ENCODE measurements at places on chromosomes 5 and 9.

- H3K36me3 ChIP-seq: peaks cover 16% of the 10 kb centered on the region
- no peak overlapping the region for H3K4me3 ChIP-seq
- DNase-seq: no peak
- no peaks in the 10 kb centered on the region for H3K27me3 ChIP-seq
- no peak overlapping the region for H3K27ac ChIP-seq
- H3K4me1 ChIP-seq: peaks cover 5% of the 10 kb centered on the region
Measured at GRCh38 chr5:138910546-138911185, 35.5 kb upstream of the LRRTM2 start.

DNA sequence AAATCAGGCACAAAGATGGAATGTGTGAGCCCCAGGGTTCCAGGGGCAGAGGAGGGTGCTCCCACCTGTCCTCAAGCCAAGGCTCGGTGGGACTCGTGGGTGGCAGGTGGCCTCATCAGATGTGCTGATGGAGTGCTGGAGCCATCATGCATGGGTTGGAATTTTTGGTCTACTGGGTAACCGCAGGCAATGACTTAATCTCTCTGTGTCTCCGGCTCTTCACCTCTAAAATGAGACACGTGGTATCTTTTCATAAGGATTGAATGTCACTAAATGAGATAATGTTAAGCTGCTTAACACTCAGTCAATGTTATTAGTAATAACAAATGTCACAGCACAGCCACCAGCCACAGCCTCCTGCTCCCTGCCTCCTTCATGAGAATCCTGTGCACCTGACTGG is 245.5 kb downstream of the HSPA4 start:
- peaks cover 2% of the 10 kb centered on the region for H3K27me3 ChIP-seq
- H3K4me1 ChIP-seq: no peaks in the 10 kb centered on the region
- H3K4me3 ChIP-seq: no peak overlapping the region

DNA sequence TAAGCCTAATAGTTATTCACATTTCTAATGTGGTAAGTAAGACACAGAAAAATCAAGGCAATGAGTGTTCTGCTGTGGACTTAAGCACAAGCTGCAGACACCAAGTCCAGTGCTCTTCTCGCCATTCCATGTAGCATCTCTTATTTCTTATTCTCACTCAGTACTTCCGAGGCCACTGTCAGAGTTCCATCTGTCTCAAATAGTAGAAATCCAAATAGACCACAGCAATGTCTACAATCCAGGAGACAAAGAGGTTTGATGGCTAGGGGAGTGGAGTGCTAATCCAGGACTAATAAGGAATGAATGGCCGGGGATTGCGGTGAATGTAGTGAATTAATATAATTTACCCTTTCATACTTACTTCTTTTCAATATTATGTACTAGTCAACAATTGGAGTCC is 147.3 kb downstream of the FBXL7 start:
- no peak overlapping the region for H3K27ac ChIP-seq
- DNase-seq: no peak
- H3K4me1 ChIP-seq: peaks cover 3% of the 10 kb centered on the region
- H3K27me3 ChIP-seq: no peaks in the 10 kb centered on the region

- H3K36me3 ChIP-seq: peaks cover 1% of the 10 kb centered on the region
- peaks cover 13% of the 10 kb centered on the region for H3K27me3 ChIP-seq
- H3K4me3 ChIP-seq: no peak overlapping the region
- no peak for DNase-seq
Measured at GRCh38 chr5:14447958-14448911, 133.4 kb upstream of the OTULINL start.

GRCh38 chr9:112831281-112831851 is 59.3 kb downstream of the SLC46A2 start:
- DNase-seq: no peak
- peaks cover 1% of the 10 kb centered on the region for H3K4me1 ChIP-seq
- H3K4me3 ChIP-seq: no peak overlapping the region
- no peaks in the 10 kb centered on the region for H3K36me3 ChIP-seq
- no peak overlapping the region for H3K27ac ChIP-seq

- no peaks in the 10 kb centered on the region for H3K27me3 ChIP-seq
- no peaks in the 10 kb centered on the region for H3K4me1 ChIP-seq
- DNase-seq: no peak
Measured at GRCh38 chr5:84437673-84438315, 53.1 kb upstream of the EDIL3 start.

DNA sequence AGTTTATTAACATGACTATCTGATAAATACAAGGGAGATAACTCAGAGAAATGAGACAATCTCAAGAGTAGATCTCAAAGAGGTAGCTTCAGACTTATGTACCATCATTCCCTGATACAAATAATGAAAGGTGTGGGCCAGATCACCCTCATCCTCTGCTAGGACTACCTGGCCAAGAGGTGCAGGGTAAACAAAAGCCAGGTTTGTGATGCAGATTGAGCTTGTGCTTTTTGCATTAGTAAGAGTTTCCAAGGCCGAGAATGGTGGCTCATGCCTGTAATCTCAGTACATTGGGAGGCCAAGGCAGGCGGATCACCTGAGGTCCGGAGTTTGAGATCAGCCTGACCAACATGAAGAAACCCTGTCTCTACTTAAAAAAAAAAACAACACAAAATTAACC is 8.9 kb upstream of the SPIN1 start:
- no peak overlapping the region for H3K27ac ChIP-seq
- H3K27me3 ChIP-seq: peaks cover 14% of the 10 kb centered on the region

- no peaks in the 10 kb centered on the region for H3K27me3 ChIP-seq
- H3K27ac ChIP-seq: no peak overlapping the region
- H3K36me3 ChIP-seq: no peaks in the 10 kb centered on the region
- H3K4me1 ChIP-seq: no peaks in the 10 kb centered on the region
- no peak for DNase-seq
Measured at GRCh38 chr5:53311681-53312080, 168.7 kb upstream of the FST start.

DNA sequence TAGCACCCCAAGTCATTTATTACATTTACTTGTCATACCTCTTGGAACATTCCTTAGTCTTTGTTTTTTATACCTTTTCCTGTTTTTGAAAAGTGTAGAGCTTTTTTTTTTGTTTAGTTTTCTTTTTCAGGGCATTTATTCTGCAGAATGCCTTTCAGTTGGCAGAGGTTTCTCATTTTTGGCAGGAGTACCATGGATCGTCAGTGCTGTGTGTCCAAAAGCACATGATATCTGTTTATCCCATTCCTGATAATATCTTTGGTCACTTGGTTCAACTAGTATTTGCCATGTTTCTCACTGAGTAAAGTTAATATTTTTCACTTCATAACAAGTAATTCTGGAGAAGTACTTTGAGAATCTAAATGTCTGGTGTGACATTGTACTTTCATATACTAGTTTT is 10.7 kb downstream of the OGN start:
- no peaks in the 10 kb centered on the region for H3K27me3 ChIP-seq
- no peaks in the 10 kb centered on the region for H3K4me1 ChIP-seq
- no peak overlapping the region for H3K4me3 ChIP-seq
- no peak overlapping the region for H3K27ac ChIP-seq

GRCh38 chr9:36847781-36848673 is 186.0 kb downstream of the PAX5 start:
- no peak for DNase-seq
- no peaks in the 10 kb centered on the region for H3K4me1 ChIP-seq
- peaks cover 3% of the 10 kb centered on the region for H3K27me3 ChIP-seq
- no peak overlapping the region for H3K27ac ChIP-seq
- H3K36me3 ChIP-seq: no peaks in the 10 kb centered on the region

DNA sequence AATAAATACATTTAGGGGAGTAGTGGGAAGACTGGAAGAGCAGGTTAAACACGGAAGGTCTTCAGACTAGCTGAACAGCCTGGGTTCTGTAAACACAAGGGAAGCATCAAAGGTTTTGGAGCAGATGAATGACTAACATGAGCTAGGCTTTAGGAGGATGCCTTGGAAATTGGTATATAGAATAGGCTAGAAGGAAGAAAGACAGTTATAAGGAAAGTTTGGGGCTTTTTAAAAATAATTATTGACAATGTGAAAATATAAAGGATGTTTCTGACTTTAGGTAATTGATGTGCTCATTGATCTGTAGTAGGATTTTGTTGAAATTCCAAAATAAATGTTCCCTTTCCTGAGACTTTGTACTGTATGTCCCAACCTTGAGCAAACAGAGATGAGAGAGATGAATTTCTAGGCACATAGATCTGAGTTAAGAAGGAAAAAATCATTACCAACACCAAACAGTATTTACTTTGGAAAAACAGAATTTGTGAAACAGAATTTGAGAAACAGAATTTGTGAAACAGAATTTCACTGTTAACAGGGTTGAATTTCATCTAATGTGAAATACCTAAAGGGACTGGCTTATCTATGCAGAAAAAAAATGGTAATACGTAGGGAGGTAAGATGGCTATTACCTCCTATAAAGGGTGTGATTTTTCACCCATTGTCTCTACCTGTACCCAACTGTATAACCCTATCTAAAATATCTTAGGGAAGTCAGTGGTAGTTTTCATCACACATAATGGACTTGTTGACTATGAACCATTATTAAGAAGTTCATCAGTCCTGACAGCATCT is 28.8 kb downstream of the SKP2 start:
- no peaks in the 10 kb centered on the region for H3K27me3 ChIP-seq
- H3K4me1 ChIP-seq: peaks cover 6% of the 10 kb centered on the region
- no peak for DNase-seq
- H3K36me3 ChIP-seq: peaks cover 64% of the 10 kb centered on the region
- no peak overlapping the region for H3K4me3 ChIP-seq

DNA sequence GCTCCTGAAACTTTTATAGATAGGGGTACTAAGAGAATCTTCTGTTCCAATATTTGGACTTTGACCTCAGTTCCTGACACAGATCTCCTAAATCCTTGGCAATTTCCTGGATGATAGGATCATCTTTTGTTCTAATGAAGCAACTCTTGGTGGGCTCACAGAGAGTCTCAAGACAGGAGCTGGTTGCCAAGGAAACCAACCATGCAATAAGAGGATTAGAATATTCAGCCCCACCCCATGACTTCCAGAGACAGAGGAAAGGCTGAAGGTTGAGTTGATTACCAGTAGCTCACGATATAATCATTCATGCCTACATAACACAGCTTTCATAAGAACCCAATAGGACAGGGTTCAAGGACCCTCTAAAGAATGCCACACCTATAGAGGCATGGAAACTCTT is 2050.2 kb upstream of the CDH6 start:
- H3K27ac ChIP-seq: no peak overlapping the region
- no peak overlapping the region for H3K4me3 ChIP-seq
- no peaks in the 10 kb centered on the region for H3K4me1 ChIP-seq
- no peaks in the 10 kb centered on the region for H3K36me3 ChIP-seq
- H3K27me3 ChIP-seq: no peaks in the 10 kb centered on the region

GRCh38 chr5:122638581-122638980 is 136.3 kb upstream of the SNX2 start:
- DNase-seq: no peak
- no peaks in the 10 kb centered on the region for H3K4me1 ChIP-seq
- H3K27ac ChIP-seq: no peak overlapping the region
- H3K4me3 ChIP-seq: no peak overlapping the region

- no peak overlapping the region for H3K27ac ChIP-seq
- H3K4me1 ChIP-seq: peaks cover 5% of the 10 kb centered on the region
- H3K4me3 ChIP-seq: no peak overlapping the region
- H3K27me3 ChIP-seq: no peaks in the 10 kb centered on the region
- peaks cover 2% of the 10 kb centered on the region for H3K36me3 ChIP-seq
Measured at GRCh38 chr5:5025774-5026408, 114.2 kb upstream of the ADAMTS16 start.

- no peak overlapping the region for H3K4me3 ChIP-seq
- H3K4me1 ChIP-seq: no peaks in the 10 kb centered on the region
- H3K27me3 ChIP-seq: no peaks in the 10 kb centered on the region
- DNase-seq: no peak
- no peak overlapping the region for H3K27ac ChIP-seq
- no peaks in the 10 kb centered on the region for H3K36me3 ChIP-seq
Measured at GRCh38 chr9:108054131-108054630, 564.6 kb upstream of the KLF4 start.

DNA sequence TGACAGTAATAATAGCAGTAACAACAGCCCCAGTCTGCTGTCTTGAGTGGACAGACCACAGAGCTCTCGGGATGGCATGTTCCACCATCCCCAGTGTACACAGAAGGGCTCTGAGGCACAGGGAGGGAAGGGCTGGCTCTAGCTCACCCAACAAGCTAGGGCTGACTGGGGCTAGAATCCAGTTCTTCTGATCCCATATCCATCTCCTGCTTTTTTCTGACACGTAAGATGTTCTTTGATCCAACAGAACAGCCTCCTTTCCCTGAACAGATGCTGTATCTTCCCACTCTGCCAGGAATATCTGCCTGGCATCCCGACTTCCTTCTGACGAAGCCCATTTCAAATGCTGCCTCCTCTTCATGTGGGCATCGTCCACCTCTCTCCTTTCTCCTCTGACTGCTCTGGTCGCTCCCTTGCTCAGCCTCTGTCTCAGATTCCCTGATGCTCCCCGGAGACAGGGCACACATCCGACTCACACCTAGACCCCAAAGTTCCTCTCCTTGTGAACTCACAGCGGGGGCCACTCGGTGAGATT is 43.6 kb upstream of the CLK4 start:
- DNase-seq: no peak
- no peak overlapping the region for H3K4me3 ChIP-seq
- no peaks in the 10 kb centered on the region for H3K36me3 ChIP-seq
- no peaks in the 10 kb centered on the region for H3K27me3 ChIP-seq
- no peak overlapping the region for H3K27ac ChIP-seq
- no peaks in the 10 kb centered on the region for H3K4me1 ChIP-seq

DNA sequence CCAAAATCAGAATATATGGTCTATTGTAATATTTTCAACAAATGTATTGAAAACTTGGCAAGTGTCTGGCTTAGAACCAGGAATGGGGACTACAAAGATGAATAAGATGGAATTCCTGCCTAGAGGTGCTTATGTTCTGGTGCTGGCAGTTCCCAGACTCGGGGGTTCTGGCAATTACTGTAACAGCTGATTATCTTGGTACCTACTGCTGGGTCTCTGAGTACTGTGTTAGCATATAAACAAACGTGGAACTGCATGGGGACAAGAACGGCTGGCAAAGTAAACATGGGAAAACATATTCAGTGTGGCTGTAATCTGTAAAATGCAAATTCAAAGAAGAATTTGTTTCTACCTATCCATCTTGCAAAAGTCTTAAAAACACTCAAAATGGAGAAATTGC is 89.9 kb downstream of the SLC24A2 start:
- H3K36me3 ChIP-seq: no peaks in the 10 kb centered on the region
- H3K27me3 ChIP-seq: peaks cover 18% of the 10 kb centered on the region
- DNase-seq: no peak
- no peak overlapping the region for H3K4me3 ChIP-seq
- no peaks in the 10 kb centered on the region for H3K4me1 ChIP-seq

- H3K27ac ChIP-seq: no peak overlapping the region
- no peak for DNase-seq
- H3K4me3 ChIP-seq: no peak overlapping the region
- H3K36me3 ChIP-seq: no peaks in the 10 kb centered on the region
- peaks cover 8% of the 10 kb centered on the region for H3K27me3 ChIP-seq
- no peaks in the 10 kb centered on the region for H3K4me1 ChIP-seq
Measured at GRCh38 chr5:61641748-61642565, 309.9 kb downstream of the ZSWIM6 start.

DNA sequence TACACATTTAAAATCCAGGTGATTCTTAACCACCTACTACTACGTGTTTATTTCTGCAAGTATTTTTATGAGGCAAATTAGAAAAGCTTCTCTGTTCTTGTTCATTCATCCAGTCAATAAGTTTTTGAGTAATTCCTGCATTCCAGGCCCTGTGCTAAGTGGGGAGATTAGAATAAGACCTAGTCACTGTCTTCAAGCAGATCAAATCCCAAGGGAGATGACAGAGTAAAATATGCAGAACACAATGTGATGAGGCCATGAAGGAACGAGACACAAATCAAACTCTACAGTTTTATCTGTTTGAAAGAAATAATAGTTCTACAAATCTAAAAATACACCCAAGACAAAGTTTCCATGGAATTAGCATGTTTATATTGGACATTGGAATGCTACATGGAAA is 158.8 kb downstream of the CEP120 start:
- H3K36me3 ChIP-seq: no peaks in the 10 kb centered on the region
- DNase-seq: no peak
- H3K27ac ChIP-seq: no peak overlapping the region
- H3K27me3 ChIP-seq: no peaks in the 10 kb centered on the region
